ENCODE measurements at places on chromosomes 12 and 14.

GRCh38 chr14:84250893-84251292, 1279.1 kb upstream of the FLRT2 start:
- DNase-seq: no peak

GRCh38 chr12:49195736-49196135, 6.9 kb upstream of the TUBA1A start:
- DNase-seq: no peak

GRCh38 chr12:43556057-43556456, 4.1 kb upstream of the ADAMTS20 start:
- no peak for DNase-seq

DNA sequence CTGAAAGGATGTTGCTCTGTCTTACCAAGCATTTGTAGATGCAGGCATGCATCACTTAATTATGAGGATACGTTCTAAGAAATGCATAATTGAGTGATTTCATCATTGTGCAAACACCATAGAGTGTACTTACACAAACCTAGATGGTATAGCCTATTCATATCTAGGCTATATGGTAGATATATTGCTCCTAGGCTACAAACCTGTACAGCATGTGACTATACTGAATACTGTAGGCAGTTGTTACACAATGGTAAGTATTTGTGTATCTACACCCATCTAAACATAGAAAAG, 75.9 kb downstream of the IFT81 start:
- no peak for DNase-seq

DNA sequence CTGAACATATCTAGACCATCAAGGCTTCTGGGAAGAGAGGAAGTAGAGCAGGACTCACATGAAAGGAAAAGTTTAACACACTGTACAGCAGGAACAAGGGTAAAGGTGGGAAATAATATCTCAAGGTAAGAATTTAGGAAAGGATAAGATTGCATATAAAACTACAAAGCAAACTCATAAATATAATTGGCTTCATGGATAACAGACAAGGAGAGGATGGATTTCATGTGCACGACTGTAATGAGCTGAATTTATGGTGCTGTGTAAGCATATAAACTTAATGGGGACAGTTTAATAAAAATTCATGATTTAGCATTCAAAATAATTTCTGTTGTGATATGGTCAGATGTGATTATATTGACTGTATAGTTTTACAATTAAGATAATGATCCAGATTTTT, 298.0 kb downstream of the GXYLT1 start:
- DNase-seq: no peak

- no peak for DNase-seq
Measured at GRCh38 chr14:38616959-38617358, 361.1 kb upstream of the CLEC14A start.

DNA sequence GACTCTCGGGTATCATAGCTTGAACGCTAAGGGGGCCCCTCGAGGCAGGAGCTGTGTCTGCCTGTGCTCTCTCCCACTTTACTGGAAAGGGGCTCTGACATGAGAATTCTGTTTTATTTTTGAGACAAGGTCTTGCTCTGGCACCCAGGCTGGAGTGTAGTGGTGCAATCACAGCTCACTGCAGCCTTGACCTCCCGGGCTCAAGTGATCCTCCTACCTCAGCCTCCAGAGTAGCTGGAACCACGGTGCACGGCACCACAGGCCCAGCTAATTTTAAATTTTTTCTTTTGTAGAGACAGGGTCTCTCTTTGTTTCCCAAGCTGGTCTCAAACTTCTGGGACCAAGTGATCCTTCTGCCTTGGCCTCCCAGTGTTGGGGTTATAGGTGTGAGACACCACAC, 77.7 kb downstream of the PAPOLA start:
- DNase-seq: no peak

DNA sequence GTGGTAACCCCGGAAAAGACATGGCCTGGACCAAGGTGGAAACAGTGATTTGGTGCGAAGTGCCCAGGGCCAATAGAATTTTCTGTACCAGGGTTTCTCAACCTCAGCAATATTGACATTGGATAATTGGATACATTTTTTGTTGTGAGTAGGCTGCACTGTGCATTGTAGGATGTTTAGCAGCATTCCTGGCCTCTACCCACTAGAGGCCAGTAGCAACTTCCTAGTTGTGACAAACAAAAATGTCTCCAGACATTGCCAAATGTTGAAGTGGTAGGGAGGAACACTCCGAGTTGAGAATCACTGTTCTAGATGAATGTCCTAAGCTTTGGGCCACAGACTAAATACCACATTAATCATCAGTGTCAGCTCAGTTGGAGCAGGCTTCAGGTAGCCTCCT, 6.2 kb upstream of the CGRRF1 start:
- no peak for DNase-seq
